ENCODE measurements at places on chromosomes 7 and 10.

- no peak for DNase-seq
Measured at GRCh38 chr10:95513941-95514392, 47.2 kb downstream of the SORBS1 start.

DNA sequence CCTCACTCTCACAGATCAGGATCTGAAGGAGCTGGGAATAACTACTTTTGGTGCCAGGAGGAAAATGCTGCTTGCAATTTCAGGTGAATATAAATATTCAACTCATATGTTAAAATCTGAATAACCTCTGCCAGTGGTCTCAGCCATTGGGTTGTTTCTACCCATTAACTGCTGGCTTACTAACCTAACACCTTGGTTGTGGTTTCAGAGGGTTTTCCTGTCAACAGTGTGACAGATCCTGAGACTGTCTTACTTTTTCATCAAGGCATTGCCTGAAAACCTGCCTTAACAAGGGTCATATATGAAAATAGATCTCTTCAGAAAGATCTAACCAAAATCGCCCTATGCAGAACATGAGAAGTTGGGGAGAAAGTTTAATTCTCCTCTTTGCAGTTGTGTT lies 307.7 kb downstream of the BICC1 start:
- no peak for DNase-seq

DNA sequence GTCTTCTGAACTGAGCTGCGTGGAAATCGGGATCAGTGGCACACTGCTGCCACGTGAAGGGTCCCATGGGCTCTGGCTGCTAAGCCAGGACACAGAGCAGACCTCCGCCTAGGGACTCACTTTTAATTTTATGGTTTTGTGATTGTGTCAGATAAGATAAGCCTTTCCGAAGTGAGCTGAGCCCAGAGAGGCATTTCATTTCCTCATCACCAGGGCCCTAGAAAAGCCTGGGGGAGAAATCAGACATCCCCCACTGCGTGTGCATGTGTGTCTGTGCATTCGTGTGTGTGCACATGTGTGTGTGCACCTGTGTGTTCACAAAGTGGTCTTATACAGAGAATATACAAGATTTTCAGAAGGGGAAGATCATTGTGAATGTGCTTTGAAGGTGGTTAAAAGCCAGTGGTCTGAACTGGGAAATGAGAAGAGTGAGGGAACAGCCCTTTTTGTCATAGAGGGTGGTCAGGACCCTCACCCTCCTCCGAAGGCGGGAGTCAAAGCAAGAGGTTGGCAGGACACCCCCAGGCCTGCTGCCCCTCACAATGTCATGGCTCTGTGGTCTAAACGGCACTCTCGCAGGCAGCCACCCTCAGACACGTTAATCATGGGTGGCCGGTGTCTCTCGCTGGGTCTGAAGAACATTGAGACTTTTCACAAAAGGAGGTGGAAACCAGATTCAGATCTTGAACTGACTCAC lies 176.1 kb upstream of the PFKP start:
- DNase-seq = no peak

DNA sequence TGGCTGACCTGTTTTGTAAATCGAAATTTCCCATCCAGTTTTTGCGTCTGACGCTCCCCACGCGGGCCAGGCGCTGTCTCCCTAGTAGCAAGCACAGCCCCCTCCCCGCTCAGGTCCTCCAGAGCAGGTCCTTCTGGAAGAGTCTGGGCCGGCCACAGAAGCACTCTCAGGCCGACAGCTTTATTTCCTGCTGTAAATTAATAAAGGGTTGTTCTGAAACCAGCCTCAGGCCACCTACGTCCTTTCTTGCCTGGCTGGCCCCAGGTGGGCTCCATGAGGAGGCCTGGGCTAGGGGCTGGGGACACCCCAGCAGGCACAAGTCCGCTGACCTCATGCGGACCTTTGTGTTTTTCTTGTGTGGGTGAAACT lies 35.2 kb downstream of the CAMK2B start:
- DNase-seq = no peak

DNA sequence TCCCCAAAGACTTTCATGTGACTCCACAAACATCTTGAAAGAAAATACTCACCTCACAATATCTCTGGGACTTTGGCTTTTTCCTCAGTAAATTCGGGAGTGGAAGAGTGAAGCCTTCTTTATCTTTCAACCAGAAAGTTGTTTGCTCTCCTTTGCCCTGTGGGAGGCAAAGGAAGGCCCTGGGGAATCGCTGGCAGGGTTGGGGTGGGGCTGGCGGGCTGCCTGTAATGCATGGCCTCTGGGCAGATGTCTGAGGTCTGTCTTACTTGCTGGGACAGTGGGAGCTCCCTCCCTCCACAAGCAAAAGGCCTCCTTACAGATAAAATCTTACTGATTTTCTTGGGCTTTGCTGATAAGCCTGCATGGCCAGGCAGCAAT lies 24.9 kb downstream of the TECTB start:
- DNase-seq = no peak

GRCh38 chr10:24851629-24852028 lies 100.8 kb downstream of the PRTFDC1 start:
- DNase-seq = no peak

- no peak for DNase-seq
Measured at GRCh38 chr10:131625041-131625440, 275.8 kb upstream of the PPP2R2D start.

Data from stimulated activated CD8-positive, alpha-beta memory T cell treated with anti-CD3 and anti-CD28 coated beads, Interleukin-4, amount 100 ng/mL, for 4 hours (primary cell).